ENCODE measurements at places on chromosomes 6 and 20.

GRCh38 chr20:615514-615913, 5.4 kb upstream of the TCF15 start:
- DNase-seq, result no peak

- DNase-seq, result no peak
These were observed 80.1 kb downstream of the ADGRG6 start for GRCh38 chr6:142381845-142382378.

GRCh38 chr6:35397806-35398418, 54.2 kb upstream of the FANCE start:
- DNase-seq, result no peak

GRCh38 chr6:122832459-122832858, 43.4 kb downstream of the SMPDL3A start:
- no peak for DNase-seq

GRCh38 chr20:58716476-58717277, 24.1 kb downstream of the NPEPL1 start:
- no peak for DNase-seq

Measured in HT1080 (cell line).